Spleen (tissue), 13 donors: ENCODE measurements at places on chromosomes 4 and X. TPM values are rescaled to one million over a fixed set of nuclear protein-coding genes. Genes with fewer than 3 reads are reported as not detected.
A peak's percentile ranks its signal among the peaks of the same experiment; 100 is the strongest.

GRCh38 chrX:130057209-130057608 lies 53.1 kb downstream of the ELF4 start:
- DNase-seq = no peak

- DNase-seq = no peak
Observed at GRCh38 chr4:80125252-80126177, 52.5 kb upstream of the ANTXR2 start.

GRCh38 chrX:43349363-43349762 lies 306.7 kb upstream of the MAOA start:
- peak; percentile 22 for DNase-seq

GRCh38 chr4:26135331-26135730 lies 185.5 kb upstream of the RBPJ start:
- DNase-seq = no peak

DNA sequence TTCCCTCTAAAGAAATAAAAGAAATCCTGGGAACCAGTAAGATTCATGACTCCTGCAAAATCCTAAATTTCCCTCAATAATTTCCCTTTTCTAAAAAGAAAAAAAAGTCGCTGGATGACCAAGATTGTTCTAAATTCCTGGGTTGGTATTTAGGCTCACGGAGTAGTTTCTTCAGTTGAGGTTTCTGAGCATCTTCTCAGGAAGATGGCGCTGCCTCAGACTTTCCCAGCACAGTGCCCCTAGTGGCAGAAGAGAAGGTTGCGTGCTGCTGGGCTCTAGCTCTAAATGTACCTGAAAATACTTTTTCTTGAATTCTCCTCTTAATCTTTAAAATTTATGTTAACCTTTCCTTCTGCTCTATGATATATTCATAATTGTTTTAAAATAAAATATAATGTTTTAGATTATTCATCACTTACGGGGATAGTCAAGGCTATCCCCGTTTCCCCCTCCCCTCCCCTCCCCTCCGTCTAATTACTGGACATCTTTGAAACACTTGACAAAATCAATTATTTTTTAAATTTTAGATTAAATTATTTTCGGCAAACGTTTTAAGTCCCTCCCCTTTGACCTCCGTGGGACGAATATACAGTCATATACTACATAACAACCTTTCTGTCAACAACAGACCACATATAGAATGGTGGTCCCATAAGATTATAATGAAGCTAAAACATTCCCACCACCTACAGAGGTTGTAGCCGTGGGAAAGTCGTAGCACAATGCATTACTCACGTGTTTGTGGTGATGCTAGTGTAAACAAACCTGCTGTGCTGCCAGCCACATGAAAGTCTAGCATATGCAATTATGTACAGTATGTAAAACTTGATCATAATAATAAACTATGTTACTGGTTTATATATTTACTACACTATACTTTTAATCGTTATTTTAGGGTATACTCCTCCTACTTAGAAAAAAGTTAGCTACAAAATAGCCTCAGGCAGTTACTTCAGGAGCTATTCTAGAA lies 41.0 kb upstream of the GATB start:
- no peak for DNase-seq

The TACR3 gene
- not detected for total RNA-seq

The SPANXB1 gene
- total RNA-seq = not detected

The ITIH6 gene
- total RNA-seq = not detected
